Endothelial cell (in vitro differentiated cells): ENCODE measurements at places on chromosomes 2 and 18.

GRCh38 chr2:113226462-113226861 is 52.3 kb downstream of the PAX8 start:
- no peak for DNase-seq

DNA sequence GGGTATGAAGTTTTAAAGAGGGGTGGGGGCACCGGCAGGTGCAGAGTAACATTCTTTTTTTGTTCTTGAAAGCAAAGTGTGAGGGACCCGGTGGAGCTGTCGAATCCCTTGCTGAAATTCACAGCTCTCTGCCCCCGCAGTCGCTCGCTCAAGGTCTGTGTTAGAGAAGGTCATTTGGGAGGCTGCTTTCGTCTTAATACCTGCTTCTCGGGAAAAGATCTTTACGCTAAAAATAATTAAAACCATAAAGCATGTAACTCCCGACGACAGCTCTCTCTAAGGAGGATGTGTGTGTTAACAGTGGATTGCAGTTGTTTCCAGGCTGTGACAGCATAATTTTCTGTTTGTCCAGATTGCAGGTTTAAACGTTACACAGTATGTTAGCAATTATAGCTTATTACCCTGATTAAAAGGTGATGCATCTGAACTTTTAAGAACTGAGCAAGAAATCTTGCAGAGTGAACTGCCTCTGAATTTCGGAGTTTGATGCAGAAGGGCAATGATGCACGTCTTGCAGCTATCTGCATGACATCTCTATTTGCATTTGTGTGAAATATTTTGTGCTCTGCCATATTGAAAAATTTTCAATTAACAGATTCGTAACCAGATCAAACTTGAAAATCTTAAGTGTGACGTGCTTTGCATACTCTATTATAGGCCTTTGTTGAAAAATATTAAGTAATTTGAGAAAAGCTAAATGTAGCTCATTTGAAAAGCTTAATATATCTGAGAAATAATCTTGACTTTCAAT is 954 bp downstream of the RAPGEF4 start:
- DNase-seq = no peak

DNA sequence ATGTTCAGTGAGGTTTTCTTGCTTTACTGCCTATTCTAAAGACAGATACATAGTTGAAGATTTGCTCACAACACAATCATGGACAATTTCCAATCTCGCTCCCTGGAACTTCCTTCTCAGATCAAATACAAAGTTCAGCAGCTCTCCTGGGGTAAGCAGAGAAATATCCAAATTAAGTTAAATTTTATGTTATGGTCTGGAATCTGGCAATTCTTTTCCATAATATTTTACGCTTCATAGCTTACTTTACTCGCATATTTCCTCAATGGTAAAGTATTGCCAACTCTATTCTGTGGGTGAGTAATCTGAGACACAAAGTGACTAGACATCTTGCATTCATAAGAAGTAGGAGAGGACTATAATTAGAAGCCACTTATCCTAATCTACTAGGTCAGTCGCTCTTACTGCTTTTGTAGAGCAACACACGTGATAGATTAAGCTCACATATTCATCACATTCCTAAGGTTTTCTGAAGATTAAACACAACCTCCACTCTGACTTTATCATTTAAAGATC is 529.4 kb downstream of the CCDC85A start:
- DNase-seq = no peak

DNA sequence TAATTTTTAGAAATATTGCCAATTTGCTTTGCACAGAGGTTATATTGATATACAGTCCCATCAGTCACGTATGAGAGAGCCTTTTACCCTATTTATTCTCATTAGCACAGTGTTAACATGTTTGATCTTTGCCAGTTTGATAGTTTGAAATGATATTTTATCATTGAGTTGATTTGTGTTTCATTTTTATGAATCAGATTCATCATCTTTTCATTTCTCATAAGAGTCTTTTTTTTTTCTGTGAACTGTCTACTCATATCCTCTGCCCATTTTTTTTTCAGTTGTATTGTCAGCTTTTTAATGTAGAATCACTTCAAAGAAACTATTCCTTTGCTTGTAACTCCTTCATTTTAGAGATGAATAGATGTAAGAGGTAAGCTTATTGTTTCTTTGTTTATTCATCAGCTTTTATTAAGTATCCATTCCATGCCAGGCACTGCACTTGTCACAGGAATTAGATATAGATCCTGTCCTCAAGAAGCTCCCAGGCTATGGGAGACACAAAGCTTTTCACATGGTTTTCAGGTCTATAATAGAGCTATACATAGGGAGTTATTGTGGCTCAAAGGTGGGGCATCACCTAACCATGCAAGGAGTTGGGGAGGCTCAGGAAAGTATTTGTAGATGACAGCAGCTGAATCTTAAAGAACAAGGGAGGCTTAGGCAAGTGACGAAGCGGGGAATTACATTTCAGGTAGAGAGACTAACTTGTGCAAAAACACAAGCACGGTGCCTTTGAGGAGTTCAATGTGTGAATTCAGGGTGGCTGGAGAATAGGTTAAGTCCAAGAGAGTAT is 42.1 kb downstream of the CD28 start:
- no peak for DNase-seq

DNA sequence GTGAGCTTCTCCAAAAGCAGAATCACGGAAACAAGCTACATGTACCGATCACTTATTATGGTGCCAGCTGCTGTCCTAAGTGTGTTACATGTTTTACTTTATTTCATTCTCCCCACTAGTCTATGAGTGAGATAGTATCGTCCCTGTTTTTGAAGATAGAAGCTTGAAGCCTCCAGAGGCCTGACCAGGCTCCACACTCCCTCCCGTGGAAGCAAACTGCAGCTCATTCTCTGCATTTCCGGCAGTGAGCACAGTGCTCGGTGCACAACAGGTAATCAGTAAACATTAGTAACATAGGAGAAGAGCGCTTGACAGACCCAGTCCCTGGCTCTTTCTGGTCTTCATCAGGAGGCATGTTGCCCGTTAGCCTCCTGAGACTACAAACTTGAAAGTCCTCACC is 72.9 kb downstream of the ZBTB7C start:
- DNase-seq = no peak

- no peak for DNase-seq
Observed at GRCh38 chr2:172664766-172665165, 70.9 kb upstream of the RAPGEF4 start.

- DNase-seq = no peak
Observed at GRCh38 chr18:23281626-23282436, 146.5 kb downstream of the CABLES1 start.

- DNase-seq = no peak
Observed at GRCh38 chr2:225662101-225662500, 262.6 kb downstream of the NYAP2 start.

- no peak for DNase-seq
Observed at GRCh38 chr2:5022061-5022460, 670.1 kb upstream of the SOX11 start.

- DNase-seq = no peak
Observed at GRCh38 chr2:14642499-14642898, 10.0 kb downstream of the LRATD1 start.

DNA sequence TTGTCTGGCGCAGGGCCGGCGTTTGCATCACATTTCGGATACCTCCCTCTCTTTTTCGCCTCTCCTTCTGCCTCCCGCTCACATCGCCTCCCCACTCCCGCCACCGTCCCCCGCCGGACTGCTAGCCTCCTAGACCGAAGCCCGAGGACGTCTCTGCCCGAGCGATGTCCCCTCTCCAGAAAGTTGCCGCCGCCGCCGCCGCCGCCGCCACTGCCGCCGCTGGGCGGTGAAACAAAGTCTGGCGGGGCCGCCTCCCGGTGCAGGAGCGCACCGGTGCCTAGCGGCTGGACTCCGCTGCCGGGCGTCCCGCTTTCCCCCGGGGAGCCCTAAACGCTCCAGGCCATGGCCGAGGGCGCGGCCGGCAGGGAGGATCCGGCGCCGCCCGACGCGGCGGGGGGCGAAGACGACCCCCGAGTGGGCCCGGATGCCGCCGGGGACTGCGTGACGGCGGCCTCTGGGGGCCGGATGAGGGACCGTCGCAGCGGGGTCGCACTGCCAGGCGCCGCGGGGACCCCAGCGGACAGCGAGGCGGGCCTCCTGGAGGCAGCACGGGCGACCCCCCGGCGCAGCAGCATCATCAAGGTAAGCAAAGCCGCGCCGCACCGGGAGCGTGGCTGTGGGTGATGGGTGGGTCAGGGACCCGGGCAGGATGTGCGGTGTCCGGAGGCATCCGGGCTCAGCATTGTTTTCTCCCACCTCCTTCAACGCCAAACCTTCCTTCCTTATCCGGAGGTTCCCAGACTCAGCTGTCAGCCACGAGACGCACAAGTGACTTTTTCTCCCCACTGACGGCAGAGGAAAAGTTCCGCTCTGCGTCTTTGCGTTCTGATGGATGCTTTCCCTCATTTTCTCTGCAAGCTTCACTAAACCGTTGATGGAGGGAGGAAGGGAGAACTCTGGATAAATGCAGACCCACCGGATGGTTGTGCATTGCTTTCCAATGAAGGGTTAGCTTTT is 643 bp downstream of the PLCL1 start:
- DNase-seq = peak; percentile 63
